ENCODE measurements at places on chromosomes 6 and 20.
A peak's percentile ranks its signal among the peaks of the same experiment; 100 is the strongest.

- DNase-seq, result no peak
Observed at GRCh38 chr6:81700414-81700813, 52.1 kb downstream of the TENT5A start.

DNA sequence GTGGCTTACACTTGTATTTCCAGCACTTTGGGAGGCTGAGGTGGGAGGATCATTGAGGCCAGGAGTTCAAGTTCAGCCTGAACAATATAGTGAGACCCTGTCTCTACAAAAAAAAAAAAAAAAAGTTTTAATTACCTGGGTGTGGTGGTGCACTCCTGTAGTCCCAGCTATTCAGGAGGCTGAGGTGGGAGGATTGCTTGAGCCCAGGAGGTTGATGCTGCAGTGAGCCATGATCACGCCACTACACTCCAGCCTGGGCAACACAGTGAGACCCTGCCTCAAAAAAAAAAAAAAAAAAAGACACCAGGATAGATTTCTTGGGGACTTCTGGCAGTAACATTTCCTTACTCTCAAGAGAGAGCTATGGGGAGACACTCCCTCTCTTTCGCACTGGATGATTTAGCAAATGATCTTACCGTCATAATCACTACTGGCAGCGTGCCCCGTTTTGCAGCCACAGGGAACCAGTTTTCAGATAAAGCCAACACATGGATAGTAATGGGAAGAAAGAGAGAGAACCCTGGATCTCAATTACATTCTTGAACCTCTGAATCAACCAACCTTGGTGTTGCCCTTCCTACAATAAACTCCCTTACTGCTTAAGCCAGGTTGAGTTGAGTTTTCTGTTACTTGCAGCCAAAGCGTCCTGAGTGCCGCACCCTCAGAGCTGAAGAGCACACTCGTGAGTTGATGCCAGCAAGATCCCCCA, 18.1 kb upstream of the PTPN1 start:
- no peak for DNase-seq

DNA sequence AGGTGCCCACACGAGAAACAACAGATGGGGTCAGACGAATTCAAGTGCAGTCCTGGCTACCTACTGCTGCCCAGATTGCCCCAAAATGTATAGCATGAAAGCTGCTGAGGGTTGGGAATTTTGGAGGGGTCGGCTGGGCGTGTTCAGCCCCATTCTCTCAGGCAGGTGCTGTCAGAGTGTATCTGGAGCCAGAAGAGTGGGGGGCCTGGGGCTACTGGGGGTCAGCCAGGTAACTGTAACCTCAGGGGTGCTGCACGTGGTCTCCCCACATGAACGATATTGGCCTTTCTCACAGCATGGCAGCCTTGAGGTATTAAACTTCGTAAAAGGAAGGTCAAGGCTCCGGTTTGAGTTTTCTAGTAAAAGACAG, 14.6 kb downstream of the SYNDIG1 start:
- no peak for DNase-seq

- DNase-seq, result no peak
Observed at GRCh38 chr6:103183831-103184411, 1675.8 kb downstream of the HACE1 start.

DNA sequence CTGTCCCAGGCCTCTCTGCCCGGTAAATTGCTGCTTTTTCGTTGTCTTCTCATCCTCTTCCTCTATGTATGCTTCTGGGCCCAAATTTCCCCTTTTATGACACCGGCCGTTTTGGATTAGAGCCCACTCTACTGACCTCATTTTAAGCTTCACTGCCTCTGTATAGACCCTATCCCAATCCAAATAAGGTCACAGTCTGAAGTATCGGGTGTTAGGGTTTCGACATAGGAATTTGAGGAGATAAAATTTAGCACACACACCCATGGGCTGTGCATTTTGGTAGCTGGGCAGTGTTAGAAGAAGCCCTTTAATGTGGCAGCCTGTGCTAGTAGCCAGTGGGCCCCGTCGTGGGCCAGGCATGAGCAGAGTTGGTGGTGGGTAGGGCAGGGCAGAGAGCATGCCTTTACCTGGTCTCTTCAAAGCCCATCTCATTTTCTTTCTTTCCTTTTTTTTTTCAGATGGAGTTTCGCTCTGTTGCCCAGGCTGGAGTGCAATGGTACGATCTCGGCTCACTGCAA, 27.9 kb upstream of the EZR start:
- DNase-seq, result no peak

GRCh38 chr6:139920027-139920775, 545.8 kb upstream of the CITED2 start:
- DNase-seq, result peak; percentile 59

GRCh38 chr6:121522265-121522664, 86.8 kb downstream of the GJA1 start:
- DNase-seq, result no peak
